ENCODE measurements at places on chromosomes 1 and 21. TPM values are rescaled to one million over a fixed set of nuclear protein-coding genes. Genes with fewer than 3 reads are reported as not detected.

DNA sequence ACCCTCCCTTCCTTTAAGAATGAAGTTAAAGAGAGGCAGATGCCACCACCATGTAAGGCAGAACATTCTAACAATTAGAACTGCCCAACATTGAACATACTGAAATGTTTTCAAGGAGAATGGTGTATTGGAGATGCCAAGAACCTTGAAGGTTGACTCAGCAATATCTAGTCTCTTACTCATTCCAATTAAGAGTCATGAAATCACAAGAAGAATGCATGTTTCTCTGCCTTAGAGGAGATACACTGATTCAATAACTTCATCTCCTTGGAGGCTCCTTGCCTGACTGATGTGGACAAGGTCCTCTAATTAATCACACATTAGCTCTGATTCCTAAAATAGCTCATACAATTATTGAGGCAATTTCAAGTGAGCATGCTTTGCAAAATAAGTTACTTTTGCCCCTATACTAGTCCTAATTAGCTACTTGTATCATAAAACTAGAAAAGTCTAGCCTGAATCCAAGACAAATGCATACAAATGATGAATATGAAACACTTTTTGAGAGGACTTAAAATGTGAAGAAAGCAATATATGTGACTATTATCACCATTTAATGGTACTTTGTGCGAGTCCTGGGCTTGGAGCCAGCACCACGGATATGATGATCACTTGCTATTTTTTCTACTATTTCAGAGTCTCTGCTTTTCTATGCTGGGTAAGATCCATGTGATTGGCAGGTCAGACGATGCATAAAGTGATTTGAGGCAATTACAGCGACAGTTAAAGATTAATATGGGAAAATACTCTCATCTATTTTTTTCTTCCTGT is 114.5 kb downstream of the DSCAM start:
- ATAC-seq: no peak

DNA sequence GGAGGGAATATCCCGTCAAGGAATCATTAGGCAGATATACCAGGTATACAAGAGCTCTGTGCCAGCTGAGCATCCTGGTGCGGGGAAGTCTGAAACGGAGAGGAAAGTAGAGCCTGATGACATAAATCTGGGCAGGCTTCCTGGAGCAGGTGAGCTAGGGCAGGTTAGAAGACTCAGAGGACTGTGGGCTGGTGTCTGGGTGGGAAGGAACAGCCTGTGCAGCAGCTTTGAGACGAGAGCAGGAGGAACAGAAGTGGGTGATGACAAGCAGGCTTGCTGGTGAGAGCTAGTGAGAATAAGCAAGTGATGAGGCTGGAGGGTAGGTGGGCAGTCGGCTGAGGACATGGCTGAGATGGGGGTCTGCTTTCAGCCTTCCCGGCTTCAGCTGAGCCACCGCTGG is 6.7 kb downstream of the CELSR2 start:
- ATAC-seq: no peak

DNA sequence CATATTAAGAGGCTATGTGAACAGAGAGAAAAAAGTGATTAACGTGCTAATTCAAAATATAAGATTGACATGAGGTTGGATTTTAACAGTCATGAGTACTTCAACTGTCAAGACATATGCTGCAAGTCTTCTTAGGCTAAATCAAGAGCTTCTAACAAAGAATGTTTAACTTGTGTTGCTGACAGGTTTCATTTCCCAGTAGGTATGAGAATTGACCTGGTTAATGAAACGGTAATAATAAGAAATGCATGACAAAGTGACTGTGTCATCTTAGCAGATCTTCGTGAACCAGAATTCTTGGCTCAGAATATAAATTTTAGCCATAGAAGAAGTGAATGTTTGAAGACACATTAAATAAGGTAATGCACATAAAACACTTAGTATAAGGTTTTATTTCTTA is 132.6 kb upstream of the PTGFR start:
- ATAC-seq: no peak

DNA sequence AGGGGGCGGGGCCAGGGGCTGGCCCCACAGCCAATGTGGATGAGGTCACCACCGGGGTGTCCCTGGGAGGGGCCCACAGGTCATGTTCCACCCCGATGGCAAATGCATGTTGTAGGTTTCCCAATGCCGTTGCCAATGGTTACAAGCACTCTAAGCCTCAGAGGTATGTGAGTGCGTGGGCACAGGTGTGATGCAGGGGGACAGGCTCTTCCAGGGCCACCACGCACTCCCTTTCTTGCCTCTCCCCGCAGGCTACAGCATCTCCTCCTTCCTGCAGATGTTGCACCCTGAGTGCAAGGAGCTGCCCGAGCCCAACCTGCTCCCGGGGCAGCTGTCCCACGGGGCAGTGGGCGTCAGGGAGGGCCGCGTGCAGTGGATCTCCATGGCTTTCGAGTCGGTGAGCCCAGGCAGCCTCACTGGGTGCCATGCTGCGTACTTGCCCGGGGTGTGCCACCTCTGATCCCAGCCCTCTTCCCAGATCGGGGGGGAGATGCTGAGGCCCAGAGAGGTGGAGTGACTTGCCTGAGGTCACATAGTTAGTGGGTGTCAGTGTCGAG is 52.4 kb downstream of the DISP3 start:
- ATAC-seq: no peak

GRCh38 chr1:57164584-57164983 is 198.8 kb upstream of the C8B start:
- ATAC-seq: peak; percentile 78

DNA sequence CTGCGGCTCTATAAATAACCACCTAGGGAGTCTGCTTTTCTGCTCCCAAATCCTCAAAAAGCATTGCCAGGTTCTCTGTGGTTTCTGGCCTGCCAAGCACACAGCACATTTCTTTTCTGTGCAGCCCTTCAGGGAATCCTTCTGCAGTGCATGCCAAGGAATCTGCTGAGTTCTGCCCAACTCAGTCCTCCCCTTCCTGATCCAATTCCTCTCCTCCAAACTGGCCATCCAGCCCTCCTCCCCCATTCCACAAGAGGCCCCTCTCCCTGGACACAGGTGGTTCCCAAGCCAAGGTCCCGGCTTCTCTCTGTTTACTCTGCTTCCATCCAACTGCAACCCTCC is 61.8 kb downstream of the HIVEP3 start:
- ATAC-seq: no peak

The NEGR1 gene
- not detected for total RNA-seq

The GNPAT gene
- 41.9 TPM for total RNA-seq

GRCh38 chr1:46364612-46365011 is 24.0 kb downstream of the NSUN4 start:
- ATAC-seq: no peak

DNA sequence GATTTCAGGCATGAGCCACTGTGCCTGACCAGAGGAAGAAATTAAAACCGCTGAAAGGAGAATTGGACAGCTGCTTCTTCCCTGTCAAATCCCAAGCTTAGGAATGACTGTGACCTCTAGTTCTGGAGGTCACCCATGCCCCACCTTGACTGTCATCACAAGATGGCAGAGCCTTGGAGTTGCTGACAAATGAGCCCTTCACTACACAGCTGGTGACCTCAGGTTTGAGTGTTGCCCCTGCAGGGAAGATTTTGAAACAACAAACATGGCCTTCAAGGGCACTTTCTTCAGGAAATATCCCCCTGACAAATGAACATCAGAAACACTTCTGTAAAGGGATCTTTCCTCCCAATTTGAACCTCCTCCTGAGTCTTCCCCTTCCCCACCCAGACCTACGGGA is 6.9 kb upstream of the SLC45A3 start:
- no peak for ATAC-seq

DNA sequence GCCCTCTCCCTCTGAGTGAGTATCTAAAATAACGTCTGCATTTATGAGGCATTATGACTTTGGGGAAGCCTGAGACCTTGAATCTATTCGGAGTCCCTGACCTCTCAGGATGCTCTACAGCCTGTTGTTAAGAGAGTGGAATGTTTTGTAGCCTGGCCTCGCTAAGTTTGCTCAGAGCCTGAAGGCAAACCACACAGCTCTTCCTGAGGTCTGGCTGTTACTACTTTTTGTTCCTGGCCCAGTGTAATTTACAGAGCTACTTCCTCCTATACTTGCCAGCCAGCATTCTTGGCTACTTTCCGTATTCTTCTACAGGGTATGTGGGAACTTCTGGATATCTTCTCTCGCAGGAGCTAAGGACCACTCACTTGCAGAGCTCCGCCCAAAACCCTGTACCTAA is 3.6 kb upstream of the ZMYM4 start:
- no peak for ATAC-seq

Measured in activated T-helper 17 cell treated with anti-CD3 and anti-CD28 coated beads, Interleukin-2, amount 50 U/mL, for 72 hours (primary cell).